Activated CD4-positive, alpha-beta T cell treated with anti-CD3 and anti-CD28 coated beads for 48 hours (primary cell): ENCODE measurements at places on chromosomes 1 and 21.
A peak's percentile ranks its signal among the peaks of the same experiment; 100 is the strongest.

DNA sequence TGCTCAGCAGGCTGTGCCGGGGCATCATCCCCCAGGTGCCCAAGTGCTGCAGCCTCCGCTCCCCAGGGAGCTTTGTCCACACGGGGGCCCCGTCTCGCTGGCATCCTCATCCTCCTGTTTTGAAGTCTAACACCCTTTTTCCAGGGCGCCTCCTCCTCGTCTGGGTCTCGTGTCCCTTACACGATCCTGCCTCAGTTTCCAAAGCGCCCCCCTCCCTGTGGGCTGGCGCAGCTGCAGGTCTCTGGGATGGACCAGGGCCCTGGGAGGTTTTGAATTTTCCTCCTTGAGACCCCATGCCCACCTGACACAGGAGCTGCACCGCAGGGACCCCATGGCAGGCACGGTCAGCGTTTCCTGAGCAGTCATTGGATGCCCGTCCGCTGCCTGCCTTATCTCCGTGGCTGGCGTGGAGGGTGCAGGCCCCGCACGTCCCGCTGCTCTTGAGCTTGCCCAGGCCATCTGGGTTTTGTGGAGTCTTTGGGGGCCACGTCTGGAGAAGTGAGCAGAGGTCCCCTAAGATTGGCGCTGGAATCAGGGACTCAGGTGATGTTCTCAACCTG, 37.4 kb upstream of the DIP2A start:
- no peak for DNase-seq

DNA sequence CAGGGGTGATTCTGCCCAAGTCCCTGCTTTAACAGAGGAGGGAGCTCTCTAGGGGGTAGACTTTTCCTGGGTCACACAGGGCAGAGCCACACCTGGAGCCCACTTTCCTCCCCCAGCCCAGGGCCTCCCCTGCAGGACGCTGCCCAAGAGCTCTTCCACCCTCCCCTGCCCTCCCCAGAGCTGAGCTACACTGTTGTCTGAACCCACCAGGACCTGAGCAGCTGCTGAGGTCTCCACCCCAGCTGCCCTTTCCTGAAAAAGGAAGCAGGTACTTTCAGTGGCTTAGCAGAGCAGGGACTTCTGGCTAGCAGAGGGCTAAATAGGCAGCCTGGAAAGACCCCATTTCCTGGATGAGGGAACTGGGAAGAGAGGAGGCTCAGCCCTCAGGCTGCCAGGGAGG, 169.3 kb upstream of the ETV3 start:
- DNase-seq, result no peak

GRCh38 chr1:218995091-218995665, 178.5 kb upstream of the LYPLAL1 start:
- no peak for DNase-seq

- DNase-seq, result no peak
These were observed 63.6 kb downstream of the EPHB2 start for GRCh38 chr1:22773981-22774832.

DNA sequence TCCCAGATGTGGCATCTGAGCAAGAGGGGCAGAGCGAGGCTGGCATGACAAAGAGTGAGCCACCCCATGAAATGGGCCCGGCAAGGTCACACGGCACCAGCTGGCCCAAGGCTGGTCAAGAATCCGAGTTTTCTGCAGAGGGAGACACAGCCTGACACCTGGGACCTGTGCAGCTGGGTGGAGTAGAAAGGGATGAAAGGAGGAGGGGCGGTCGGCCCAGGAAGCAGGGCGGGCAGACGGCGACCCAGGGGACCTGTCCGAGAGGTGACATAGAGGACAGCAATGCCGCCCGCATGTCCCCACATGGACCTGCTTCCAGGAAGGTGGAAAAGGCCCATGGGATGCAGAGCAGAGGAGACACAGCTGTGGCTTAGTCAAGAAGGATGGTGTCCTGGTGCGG, 137.7 kb downstream of the PRDM16 start:
- no peak for DNase-seq

- DNase-seq, result no peak
These were observed 100.7 kb upstream of the PDE4B start for GRCh38 chr1:65691972-65692371.

- DNase-seq, result no peak
These were observed 18.8 kb downstream of the SLC1A7 start for GRCh38 chr1:53123453-53124140.

DNA sequence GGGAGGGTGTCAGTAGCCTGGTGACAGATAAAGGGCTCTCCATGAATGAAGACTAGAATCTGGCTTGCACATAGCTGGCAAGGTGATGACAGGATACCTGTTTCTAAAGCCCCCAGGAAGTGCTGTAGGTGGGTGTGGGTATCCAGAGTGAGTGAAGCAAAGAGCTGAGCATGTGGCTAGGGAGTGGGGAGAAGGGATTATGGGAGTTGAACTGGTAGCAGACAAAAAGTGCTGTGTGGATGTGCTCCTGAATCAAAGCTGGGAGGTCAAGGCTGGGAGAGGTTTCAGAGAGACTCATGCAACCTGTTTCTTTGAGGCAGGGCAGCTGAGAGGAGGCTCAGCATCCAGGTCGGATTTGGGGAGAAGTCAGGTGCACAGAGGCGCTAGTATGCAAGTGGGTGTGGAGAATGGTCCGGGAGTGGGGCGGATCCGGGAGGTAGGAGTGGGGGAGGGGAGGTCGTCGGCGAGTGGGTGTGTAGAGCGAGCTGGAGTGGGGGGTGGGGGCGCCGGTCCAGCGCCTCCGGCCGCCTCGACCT, 600 bp downstream of the ASTN1 start:
- no peak for DNase-seq

GRCh38 chr1:25757846-25758185, 42.2 kb upstream of the SELENON start:
- DNase-seq, result no peak

DNA sequence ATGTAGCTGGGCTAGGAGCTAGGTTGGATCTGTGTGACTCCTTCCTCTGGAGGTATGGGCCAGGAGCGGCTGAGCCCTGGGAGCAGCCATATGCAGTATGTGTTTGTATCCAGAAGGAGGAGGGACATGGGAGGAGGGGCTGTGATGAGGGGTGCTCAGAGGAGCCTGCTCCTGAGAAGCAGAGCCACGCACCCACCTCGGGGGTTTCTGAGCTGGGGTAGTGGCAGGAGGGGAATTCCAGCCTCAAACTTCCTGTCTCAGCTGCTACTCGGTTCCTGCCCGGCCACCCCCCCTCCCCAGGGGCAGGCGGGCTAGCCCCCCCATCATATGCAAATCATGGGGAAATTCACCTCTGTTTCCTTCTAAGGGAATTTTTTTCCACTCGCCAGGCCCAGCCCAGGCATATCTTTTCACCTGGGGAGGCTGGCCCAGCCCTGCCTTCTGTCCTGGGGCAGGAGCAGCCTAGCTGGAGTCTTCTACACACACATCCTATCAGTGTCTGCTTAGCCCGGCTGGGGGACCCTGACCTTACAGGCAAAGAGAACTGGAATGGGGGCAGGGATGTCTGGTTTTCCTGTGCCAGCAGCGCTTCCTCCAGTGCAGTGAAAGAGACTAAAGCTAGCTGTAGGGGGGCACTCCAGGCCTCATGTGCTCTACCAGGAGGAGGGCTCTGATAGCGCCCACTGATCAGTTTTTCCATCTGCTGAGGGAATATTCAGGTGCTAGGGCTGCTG, 3.0 kb downstream of the ZC3H12A start:
- DNase-seq, result peak; percentile 86

- peak; percentile 88 for DNase-seq
These were observed 11.4 kb downstream of the FAM229A start for GRCh38 chr1:32350785-32351398.

DNA sequence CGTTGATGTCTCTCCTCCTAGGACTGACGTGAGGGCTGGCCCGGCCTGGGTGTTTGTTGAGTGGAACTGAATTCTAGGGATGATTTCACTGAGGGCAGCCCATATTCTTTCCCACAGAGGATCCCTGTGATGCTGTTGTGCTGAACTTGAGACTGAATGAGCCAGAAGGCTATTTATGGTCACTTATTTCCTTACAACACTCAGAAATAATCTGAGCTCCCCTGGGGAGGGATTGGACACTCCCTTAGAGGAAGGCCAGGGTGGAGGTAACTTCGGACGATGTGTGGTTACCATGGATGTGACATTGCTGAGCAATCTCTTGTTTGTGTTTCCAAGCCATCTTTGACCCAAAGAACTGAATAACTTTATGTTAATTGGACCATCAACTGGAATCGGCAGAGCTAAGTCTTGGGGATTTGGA, 5.1 kb upstream of the TMCO4 start:
- no peak for DNase-seq

DNA sequence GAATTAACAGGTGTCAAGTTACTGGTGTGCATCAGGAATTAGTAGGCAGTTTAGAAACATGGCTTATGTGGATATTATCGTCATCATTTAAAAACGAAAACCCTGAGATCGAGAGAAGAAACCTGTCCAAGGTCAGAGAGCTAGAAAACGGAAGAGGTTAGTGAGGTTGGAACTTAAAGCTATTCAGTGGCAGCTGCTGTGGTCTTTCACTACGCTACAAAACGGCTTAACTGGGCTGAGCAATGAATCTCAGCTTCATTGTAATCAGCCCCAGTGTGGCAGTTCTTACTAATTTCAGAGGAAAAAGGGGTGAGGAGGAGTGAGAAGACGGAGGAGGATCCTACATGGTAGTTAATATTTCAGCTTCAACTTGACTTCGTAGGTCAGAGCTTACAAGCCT, 77.9 kb downstream of the DAB1 start:
- DNase-seq, result no peak

DNA sequence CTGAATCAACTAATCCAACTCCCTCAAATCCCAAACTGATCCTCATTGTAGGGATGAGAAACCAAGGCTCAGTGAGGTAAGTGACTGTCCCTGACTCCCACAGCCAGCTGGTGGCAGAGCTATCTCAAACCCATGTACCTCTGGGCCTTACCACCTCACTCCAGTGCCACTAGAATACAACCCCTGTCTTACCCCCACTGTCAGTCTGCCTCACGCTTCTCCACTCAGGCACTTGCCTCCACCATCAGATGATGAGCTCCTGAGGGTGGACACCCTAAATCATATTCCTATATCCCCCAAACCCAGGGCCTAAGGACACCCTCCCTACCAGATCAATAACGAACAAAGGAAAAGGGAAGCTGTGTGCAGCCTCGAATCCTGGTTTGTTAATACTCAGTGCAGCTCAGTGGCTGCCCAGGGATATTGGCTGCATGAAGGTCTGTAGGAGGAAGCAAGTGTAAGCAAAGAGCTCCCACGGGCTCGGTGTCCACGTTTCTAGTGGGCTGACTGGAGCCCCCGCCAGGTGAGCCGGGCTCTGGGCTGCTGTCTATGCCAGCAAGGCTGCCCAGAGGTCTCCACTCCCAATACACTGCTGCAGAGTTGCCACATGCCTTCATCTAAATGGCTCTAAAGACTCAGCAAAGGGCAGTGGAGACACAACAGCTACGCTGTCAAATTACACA, 533.4 kb downstream of the MATN1 start:
- DNase-seq, result no peak

DNA sequence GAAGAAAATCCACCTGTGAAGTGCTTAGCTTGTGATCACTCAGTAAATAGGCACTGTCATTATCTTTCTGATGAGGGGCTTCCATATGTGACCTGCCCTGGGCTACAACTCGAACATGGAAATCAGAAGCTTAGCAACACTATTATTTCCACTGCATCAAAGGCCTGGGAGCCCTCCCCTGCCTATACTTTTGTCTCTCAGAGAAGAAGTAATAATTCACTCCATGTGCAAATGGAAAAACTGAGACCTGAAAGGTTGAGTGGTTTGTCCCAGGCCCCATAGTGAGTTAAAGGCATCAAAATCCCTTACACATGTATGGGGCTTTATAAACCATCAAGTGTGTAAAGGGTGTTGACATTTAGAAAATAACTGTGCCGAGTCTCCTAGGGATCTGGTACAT, 20.9 kb downstream of the SOX13 start:
- DNase-seq, result no peak

DNA sequence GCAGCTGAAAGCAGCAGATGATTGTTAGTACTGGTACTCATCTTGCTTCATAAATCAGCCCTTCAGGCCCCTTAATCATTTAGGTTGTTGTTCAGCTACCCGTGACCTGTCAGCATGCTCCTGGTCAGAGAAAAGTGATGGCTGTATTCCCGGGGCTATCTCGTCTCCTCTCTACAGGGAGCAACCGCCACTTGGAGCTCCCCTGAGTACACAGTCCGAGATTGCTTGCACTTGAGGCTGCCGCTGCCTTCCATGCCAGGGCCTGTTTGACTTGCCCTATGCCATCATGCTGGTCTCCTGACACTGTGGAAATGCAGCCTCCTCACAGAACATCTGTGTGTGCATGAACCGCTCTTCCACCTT, 97.5 kb downstream of the SPATA46 start:
- no peak for DNase-seq
